Substantia nigra (tissue), 51 donors: ENCODE measurements at places on chromosomes 1 and 21.

GRCh38 chr1:180540697-180541594 lies 17.8 kb upstream of the OVAAL start:
- DNase-seq, result no peak

GRCh38 chr1:195663549-195664280 lies 944.5 kb downstream of the KCNT2 start:
- no peak for DNase-seq

- DNase-seq, result no peak
These were observed 508.8 kb downstream of the PLPP3 start for GRCh38 chr1:56070601-56071000.

DNA sequence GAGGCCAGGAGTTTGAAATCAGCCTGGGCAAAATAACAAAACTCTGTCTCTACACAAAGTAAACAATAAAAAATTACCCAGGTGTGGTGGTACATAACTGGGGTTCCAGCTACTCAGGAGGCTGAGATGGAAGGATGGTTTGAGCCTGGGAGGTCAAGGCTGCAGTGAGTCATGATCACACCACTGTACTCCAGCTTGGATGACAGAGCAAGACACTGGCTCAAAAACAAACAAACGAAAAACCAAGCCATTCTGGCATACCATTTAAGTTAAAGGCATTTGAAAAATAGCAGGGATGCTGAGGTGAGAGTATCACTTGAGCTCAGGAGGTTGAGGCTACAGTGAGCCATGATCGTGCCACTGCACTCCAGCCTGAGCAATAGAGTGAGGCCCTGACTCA lies 5.3 kb upstream of the ALDH9A1 start:
- no peak for DNase-seq

DNA sequence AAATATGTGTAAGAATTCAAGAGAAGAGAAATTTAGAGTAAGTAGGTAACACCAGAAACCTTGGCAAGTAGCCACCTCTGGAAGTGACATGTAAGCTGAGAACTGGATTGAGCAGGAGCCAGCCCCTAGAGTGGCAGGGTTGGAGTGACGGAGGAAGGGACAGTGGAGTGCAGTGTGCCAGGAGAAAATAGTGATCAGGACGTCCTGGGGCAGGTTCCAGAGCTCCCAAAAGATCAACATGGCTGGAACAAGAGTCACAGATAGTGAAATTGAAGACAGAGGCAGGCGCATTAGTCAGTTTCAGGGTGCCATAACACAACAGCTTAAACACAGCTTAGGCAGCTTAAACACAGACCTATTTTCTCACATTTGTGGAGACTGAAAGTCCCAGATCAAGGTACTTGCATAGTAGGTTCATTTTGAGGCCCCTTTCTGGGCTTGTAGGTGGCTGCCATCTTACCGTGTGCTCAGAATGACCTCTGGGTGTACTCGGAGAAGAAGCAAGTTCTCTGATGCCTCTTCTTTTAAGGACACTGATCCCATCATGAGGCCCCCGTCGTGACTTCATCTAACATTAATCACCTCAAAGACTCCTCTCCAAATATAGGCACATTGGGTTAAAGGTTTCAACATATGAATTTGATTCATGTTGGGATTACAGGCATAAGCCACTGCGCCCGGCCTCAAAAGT lies 37.2 kb downstream of the GNPAT start:
- no peak for DNase-seq

DNA sequence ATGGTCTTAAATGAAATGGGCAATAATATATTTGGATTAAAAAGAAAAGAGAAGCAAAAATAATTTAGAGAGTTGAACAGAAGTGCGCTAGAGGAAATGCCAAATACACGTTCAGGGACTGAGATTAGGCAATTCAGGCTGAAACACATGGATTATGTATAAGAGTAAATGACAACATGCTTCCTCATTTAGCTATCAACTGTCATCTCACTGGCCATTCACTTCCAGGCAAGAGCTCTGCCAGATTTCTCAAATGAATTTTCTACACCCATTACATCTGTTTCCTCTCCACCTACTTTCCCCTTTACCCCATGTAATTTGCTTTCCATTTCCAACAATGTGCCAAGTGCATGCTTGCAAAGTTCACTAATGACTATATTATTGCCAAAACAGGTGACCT lies 582.4 kb downstream of the LTN1 start:
- DNase-seq, result no peak

- DNase-seq, result no peak
These were observed 23.1 kb upstream of the ATP6V1G3 start for GRCh38 chr1:198563583-198563982.

DNA sequence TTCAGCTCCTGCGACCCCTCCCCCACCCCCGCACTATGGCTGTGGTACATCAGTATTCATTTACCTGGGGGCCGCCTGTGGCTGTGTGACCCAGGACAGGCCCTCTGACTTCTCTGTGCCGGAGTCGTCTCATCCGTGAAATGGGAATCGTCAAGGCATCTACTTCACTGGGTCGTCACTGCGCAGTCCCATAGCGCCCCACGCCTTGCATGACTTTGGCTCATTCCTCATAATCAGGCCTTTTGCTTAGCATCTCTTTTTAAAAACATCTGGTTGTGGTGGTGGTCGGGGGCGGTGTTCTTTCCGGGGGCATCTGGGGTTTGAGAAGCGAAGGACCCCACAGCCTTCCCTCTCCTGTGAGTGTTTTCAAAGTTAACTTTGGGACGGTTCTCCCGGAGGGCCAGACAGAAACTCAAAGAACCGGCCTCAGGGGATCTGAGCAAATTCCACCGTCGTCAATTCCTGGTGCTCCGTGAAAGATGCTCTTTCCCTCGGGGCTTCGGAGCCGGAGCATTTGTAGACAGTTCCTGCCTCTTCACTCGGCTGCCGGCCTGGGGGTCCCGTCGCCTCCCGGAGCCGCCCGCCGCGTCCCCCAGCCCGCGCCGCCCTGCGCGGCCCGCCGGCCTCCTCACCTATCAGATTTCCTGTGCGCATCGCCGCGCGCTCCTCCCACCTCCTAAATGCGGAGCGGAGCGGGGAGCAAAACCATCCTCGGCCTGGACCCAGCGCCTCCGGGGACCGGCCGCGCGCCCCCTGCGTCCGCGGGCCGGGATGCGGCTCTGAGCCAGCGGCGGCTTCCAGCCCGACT lies at the start of gene B3GALT5:
TSS of gene B3GALT5 (plus strand) at position 708 of the 808 bp plus-strand sequence. CDS start 47,620 bp downstream, outside the sequence.
- no peak for DNase-seq

DNA sequence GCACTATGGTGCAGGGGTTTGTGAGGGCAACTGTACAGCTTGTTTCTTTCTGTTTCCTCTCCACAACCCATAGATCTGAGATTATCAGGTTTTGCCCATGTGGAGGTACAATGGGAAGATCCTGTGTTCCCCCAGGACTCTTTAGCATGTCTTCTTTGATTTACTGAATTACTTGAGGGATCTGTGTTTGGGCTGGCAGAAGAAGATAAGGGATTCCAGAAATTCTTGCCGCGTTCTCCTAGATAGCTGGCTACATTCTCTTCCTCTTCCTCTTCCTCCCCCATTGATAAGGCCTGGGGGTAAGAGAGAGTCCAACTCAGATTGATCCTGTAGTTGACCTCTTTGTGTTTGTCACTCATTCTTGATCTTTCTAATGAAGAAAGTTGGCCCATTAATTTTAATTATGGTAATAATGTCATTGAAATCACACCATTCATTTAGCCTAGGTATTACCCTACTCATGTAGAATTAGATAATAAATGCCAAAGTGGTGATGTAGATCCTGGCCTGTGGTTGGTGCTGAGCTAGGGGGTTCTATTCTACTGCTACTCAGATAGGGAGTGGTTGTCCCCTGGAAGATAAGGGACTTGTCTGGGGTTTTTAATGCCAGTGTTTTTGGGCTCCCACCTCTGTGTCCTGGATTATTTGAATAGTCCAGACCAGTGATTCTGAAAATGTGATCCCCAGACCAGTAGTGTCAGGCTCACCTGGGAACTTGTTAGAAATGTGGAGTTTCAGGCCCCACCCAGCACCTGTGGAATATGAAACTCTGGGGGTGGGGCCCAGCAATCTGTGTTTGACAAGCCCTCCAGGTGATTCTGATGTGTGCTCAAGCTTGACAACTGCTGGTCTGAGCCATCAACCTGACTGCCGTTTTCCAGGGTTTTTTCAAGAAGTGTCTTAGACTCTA lies 122.2 kb downstream of the NOS1AP start:
- DNase-seq, result no peak

GRCh38 chr1:23947366-23947765 lies 12.3 kb upstream of the PNRC2 start:
- no peak for DNase-seq

DNA sequence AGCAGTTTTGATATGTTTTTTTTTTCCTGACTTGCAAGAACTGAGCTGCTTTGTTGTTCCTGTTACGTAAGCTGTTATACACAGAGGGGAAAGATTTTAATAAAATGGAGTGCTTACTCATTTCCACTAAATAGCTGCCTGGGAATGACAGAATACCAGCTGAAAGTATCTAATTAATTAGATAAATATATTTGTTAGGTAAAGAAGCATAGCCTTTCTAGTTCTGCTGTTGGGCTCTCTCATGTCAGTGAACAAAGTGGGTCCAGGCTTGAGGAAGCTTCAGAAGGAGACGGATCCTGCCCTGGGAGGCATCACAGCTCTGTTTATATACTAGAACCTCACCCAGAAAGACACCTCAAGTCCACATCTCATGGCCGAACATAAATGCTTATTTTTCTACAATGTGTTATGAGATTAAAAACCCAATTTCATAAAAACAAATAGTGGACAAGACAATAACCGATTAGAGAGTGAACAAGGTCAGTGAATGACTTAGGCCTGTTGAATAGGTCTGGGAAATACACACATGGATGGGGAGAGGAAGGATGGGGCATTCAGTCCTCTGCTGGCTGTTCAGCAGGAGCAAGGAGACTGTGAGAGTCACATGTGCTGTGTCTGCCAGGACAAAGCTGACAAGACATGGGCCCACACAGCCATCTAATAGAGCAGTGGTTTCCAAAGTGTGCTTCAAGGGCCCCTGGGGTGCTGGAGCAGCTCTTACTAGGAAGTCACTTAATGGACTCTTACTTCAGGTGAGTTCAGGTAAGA lies 20.6 kb downstream of the TRAF5 start:
- no peak for DNase-seq

DNA sequence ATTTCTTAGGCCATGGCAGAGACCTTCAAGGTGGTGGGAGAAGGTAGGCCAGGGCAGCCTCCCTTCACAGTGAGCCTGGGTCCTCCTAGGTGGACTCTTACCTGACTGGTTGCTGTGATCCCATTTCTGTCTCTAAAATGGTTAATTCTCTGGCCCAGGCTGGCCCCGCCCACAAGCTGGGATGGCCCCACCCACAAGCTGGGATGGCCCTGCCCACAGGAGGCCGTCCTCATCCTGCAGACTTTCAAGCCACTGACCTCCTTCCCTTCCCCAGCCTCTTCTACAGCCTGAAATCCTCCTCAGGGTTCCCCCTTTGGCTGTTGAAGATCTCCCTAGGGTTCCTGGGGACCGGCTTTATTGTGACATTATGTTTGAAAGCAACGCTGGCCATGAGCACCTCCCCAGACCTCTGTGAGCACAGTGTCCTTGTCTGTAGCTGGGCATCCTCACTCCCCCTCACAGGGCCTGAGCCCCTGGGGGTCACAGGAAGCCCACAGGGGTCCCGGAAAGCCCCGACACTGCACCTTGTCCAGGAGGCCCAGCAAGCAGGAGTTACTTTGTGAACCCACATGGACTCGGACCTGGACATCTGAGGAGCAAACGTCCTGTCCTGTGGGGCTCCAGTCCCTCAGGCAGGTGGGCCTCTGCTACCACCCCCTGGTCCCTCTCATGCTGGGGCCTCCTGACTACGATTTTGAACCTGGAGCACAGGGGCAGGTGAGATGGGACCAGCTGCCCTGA lies 621.7 kb downstream of the MATN1 start:
- no peak for DNase-seq

DNA sequence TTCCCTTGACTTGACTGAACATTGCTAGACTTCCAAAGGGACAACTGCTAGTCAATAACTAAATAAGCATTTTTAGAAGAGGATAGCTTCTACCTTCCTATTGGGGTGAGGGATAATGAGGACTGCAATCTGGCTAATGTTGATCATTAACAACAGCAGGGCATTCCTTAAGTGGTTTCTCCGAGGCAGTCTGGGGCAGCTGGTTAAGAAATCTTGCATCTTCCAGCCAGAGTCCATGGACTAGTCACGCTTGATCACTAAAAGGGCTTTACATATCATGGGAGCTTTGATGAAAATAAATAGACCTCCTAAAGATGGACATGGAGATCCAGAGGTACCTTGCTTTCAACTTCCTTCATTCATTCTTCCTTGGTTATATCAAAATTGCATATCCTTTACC lies 329.4 kb upstream of the ESRRG start:
- no peak for DNase-seq

GRCh38 chr1:193338194-193338593 lies 151.8 kb upstream of the B3GALT2 start:
- DNase-seq, result no peak

- DNase-seq, result no peak
These were observed 13.0 kb downstream of the DOP1B start for GRCh38 chr21:36169470-36170128.

GRCh38 chr1:211037095-211037494 lies 96.9 kb downstream of the KCNH1 start:
- DNase-seq, result no peak

GRCh38 chr1:56417646-56418045 lies 161.7 kb downstream of the PLPP3 start:
- DNase-seq, result no peak

DNA sequence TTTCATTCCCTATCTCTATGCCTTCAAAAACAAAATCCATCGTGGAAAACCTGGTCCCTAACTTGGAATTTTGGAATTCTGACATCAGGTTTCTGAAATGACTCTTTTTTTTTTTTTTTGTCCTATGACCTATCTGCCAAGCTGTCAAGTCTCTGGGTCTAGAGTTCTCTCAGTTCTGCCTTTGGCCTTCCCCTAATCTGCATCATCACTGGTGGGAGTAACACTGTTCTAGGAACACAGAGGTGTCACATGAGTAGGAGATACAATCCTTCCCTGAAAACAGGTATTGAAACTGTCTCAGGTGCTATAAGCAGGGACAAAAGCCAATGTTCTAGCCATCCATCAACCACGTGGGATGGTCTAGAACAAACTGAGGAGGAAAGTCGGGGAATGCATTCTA lies 142.0 kb upstream of the ATP1B1 start:
- no peak for DNase-seq
